Stimulated activated CD8-positive, alpha-beta memory T cell treated with anti-CD3 and anti-CD28 coated beads, Interleukin-4, amount 100 ng/mL, for 4 hours (primary cell): ENCODE measurements at places on chromosomes 3 and 15.

GRCh38 chr3:196236223-196236622 is 19.9 kb downstream of the SLC51A start:
- no peak for DNase-seq

- no peak for DNase-seq
Measured at GRCh38 chr3:133448478-133449122, 48.7 kb downstream of the BFSP2 start.

GRCh38 chr3:33075995-33076394 is 21.0 kb downstream of the GLB1 start:
- no peak for DNase-seq

DNA sequence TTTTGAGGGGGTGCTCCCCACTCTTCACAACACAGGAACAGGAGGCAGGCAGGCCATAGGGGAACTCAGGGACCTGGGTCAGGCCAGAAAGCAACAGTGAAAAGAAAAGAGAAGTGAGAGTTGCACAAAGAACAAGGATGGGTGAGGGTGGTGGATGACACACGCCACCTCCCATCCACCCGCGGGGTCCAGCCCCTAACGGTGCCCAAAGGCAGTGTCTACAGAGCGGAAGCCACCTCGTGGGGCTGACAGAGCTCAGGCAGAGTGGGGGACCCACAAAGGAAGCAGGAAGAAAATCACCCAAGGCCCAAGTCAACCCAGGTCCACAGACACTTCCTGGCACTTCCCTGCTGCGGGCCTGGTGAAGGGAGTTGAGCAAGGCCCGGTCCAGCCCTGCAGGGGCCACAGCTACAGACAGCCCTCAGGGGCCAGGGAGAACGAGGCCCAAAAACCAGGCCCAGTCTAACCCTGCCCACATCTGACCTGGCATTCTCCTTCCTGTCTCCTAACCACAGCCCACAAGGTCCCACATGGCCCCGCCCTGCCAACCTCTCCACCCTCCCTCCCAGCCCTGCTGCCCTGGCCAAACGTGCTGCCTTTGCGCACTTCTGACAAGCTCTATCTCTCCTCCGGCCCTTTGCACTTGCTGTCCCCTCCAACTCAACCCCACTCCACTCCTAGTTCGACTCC is 5.9 kb downstream of the NUP210 start:
- DNase-seq: peak; percentile 56

DNA sequence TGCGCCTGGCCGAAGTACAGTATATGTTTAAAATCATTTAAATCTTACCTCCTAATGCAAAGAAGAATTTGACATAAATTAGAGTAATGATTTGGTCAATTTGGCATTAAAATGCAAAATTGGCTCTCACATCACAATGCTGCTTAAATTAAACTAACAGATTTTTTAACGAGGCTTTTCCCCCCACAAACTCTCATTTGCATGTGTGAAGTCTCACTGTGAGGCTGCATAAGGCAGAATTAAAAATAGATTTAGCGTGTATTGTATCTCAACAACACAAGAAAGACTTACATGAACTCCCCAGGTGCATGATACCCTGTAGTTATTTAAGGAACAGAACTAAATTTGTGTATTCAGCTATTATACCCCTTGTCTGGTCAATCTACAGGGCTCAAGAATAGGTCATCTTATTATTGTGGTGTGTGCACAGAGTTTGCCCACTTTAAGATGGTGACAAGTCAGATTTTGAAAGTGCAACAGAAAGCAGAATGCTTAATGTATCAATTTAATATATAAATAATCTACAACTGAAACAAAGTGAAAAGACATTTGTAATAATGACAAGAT is 897.9 kb downstream of the EPHA3 start:
- no peak for DNase-seq

GRCh38 chr3:114760679-114761078 is 386.4 kb downstream of the ZBTB20 start:
- no peak for DNase-seq

GRCh38 chr15:71325481-71325880 is 210.2 kb downstream of the THSD4 start:
- no peak for DNase-seq

- no peak for DNase-seq
Measured at GRCh38 chr3:134598763-134599545, 51.9 kb downstream of the KY start.

- DNase-seq: no peak
Measured at GRCh38 chr15:47870300-47870955, 153.1 kb downstream of the SEMA6D start.

- no peak for DNase-seq
Measured at GRCh38 chr15:87549296-87549695, 707.2 kb downstream of the NTRK3 start.

GRCh38 chr15:88603885-88604284 is 17.3 kb upstream of the AEN start:
- DNase-seq: no peak

GRCh38 chr3:12629560-12629959 is 34.4 kb downstream of the RAF1 start:
- no peak for DNase-seq

DNA sequence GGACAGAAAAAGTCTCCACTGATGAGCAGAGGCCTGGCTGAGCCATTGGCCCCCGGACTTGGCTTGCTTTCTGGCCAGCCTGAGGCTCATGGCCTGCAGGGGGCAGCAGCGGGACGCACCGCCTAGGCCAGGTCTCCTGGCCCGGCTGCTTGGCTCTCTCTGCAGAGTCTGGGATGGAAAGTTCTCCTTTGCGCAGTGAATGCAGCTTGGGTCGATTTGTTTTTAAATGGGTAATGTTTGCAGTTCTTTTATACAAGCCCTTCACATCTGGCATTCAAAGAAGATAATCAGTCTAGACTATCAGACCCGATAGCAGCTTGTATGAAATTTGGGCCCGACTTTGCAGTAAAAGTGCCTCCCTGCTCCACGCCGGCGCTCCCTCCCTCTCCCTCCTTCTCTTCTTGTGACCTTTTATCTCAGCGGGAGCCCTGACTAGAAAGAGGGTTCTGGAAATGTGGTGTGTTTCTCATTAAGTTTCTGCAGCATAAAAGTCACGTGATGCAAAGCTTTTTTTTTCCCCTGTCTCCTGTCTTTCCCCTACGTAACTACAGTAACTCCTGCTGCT is 59.9 kb downstream of the ZNF621 start:
- DNase-seq: peak; percentile 40

- DNase-seq: no peak
Measured at GRCh38 chr3:134348524-134348923, 25.7 kb downstream of the AMOTL2 start.

GRCh38 chr3:57877116-57877515 is 121.0 kb downstream of the SLMAP start:
- DNase-seq: no peak
